ENCODE measurements at places on chromosomes 5 and 9. TPM values are rescaled to one million over a fixed set of nuclear protein-coding genes. Genes with fewer than 3 reads are reported as not detected.

Gene RNF183
- not detected for total RNA-seq

Gene F2R
- total RNA-seq, result 25.1 TPM

Gene LCN9
- total RNA-seq, result not detected

Gene LCP2
- not detected for total RNA-seq

Gene CDC20B
- not detected for total RNA-seq

Gene TRIM23
- 15.6 TPM for total RNA-seq

Gene SLC6A7
- not detected for total RNA-seq

Gene TRIM7
- total RNA-seq, result 3.2 TPM

Gene PRRX2
- not detected for total RNA-seq

Gene TEX48
- not detected for total RNA-seq

Gene MIGA2
- total RNA-seq, result 12.9 TPM

Gene ADAMTS2
- 34.4 TPM for total RNA-seq

Gene FAM200C
- total RNA-seq, result 2.6 TPM

Gene PCDHGA9
- 0.86 TPM for total RNA-seq

Gene PCDHA1
- total RNA-seq, result not detected

Gene FAM13B
- 2.7 TPM for total RNA-seq

Gene SPATA31D4
- not detected for total RNA-seq

Gene PHF19
- total RNA-seq, result 56.5 TPM

Gene TMOD1
- 1.7 TPM for total RNA-seq

Gene GMCL2
- total RNA-seq, result not detected

Gene SAPCD2
- 17.3 TPM for total RNA-seq

Gene DIMT1
- 64.3 TPM for total RNA-seq

Gene PIP5K1B
- total RNA-seq, result not detected

Gene PCDHA5
- total RNA-seq, result not detected

Gene GPR151
- not detected for total RNA-seq

Gene SLC46A2
- total RNA-seq, result not detected

Gene HTR4
- not detected for total RNA-seq

Gene SPATA6L
- total RNA-seq, result not detected

Gene INSL6
- not detected for total RNA-seq

Gene FCN2
- total RNA-seq, result not detected

Gene CYSRT1
- total RNA-seq, result 2.3 TPM

Gene LHX3
- not detected for total RNA-seq

Gene SCGB3A1
- not detected for total RNA-seq

Gene CRHBP
- not detected for total RNA-seq

Gene FOXD4L6
- total RNA-seq, result not detected

Gene JAKMIP2
- total RNA-seq, result 5.2 TPM

Gene PDE8B
- not detected for total RNA-seq

Gene IFNA13
- not detected for total RNA-seq

Gene PCDHGA3
- not detected for total RNA-seq

Gene PCDHGA8
- 0.86 TPM for total RNA-seq

Gene PLPP7
- 14.9 TPM for total RNA-seq

Gene TTC33
- total RNA-seq, result 8.6 TPM

Gene ZNF879
- total RNA-seq, result 1.9 TPM

Gene FAT2
- total RNA-seq, result not detected

Gene RAD17
- 12.7 TPM for total RNA-seq

Gene ISL1
- total RNA-seq, result not detected
